ENCODE measurements at places on chromosomes 12 and 14.

- no peak for DNase-seq
Observed at GRCh38 chr12:71725011-71725410, 29.7 kb upstream of the RAB21 start.

DNA sequence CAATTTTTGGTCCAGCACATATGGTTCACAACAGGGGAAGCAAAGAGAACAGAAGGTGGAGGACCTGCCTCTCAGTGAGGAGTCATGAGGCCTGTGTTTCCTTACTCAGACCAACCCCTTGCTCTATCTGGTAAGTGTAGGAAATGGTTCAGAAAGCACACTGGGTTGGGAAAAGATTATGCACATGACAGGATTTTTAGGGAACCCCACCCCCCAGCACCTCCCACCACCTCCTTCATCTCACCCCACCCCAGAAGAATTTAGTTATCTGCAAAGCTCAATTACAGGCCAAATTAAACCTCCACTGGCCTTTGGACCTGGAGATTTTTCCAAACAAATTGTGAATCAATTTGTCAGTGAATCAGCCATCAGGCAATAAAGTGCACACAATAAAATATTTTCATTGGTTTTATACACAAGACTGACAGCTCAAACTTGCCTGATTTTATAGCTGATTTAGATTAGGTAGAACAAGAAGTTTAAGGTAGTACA, 132.8 kb downstream of the DACT1 start:
- no peak for DNase-seq

GRCh38 chr14:49766839-49767238, 1.1 kb upstream of the KLHDC2 start:
- DNase-seq = no peak

- no peak for DNase-seq
Observed at GRCh38 chr12:23548742-23549141, 400.7 kb downstream of the SOX5 start.

DNA sequence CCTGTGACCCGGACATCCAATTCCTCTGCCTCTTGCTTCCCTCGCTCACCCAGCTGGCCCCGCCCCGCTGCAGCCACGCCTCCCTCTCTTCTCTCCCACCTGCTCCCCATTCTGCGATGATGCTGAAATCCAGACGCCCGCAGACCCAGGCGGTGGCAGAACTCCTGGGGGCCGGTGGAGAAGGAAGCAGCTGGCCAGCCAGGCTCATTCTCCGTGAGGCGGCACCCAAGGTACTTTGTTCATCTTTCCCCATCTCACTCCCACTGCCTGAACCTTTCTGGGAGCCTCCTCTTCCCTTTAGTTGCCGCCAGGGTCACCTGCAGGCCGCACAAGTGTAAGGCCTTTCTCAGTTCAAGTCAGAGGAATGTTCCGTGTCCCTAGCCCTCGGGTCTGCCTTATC, 35.7 kb downstream of the FOXN4 start:
- no peak for DNase-seq

GRCh38 chr12:981961-982360, 9.1 kb upstream of the ERC1 start:
- DNase-seq = no peak

- no peak for DNase-seq
Observed at GRCh38 chr12:112347581-112347982, 34.6 kb downstream of the HECTD4 start.

DNA sequence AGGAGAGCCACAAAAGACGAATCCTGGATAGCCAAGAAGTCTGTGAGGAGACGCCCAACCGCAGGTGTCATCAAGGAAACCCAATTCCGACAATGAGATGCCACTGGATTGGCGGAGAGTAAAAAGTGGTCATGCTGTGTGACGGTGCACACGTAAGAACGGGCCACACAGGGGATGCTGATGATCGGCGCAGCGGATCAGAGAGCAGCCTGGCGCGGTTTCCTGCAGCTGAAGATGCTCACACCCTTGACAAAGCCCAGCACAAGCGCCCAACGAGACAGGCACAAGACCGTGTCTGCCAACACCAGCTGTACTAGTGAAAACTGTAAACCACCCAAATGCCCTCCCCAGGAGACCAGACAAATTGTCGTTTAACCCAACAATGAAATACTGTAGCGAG, 55.8 kb downstream of the CCDC85C start:
- DNase-seq = no peak

DNA sequence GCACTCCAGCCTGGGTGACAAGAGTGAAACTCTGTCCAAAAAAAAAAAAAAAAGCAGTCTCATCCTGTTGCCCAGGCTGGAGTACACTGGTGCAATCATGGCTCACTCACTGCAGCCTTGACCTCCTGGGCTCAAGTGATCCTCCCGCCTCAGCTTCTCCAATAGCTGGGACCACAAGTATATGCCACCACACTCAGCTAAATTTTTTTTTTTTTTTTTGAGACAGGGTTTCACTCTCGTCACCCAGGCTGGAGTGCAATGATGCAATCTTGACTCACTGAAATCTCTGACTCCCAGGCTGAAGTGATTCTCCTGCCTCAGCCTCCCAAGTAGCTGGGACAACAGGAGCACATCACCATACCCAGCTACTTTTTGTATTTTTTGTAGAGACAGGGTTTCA, 5.2 kb upstream of the CNPY2 start:
- no peak for DNase-seq

- no peak for DNase-seq
Observed at GRCh38 chr12:103431387-103431786, 64.4 kb downstream of the C12orf42 start.

DNA sequence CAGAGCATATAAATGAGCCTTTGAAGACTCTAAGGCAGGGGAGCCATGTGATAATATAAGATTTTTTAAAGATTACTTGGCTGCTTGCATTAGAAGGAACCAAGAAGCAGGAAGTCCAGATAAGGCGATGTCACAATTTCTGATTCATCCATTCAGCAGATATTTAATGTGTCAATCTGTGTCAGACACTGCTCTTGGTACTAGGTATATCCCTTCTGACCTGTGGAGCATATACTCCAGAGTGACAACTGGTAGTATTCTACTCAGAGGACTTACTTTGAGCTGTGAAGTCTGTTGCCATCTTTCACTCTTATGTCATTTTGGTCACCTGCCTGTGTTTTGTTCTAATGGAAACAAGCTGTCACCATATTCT, 10.7 kb downstream of the EID3 start:
- no peak for DNase-seq

- no peak for DNase-seq
Observed at GRCh38 chr12:3605692-3606091, 114.7 kb downstream of the PRMT8 start.

DNA sequence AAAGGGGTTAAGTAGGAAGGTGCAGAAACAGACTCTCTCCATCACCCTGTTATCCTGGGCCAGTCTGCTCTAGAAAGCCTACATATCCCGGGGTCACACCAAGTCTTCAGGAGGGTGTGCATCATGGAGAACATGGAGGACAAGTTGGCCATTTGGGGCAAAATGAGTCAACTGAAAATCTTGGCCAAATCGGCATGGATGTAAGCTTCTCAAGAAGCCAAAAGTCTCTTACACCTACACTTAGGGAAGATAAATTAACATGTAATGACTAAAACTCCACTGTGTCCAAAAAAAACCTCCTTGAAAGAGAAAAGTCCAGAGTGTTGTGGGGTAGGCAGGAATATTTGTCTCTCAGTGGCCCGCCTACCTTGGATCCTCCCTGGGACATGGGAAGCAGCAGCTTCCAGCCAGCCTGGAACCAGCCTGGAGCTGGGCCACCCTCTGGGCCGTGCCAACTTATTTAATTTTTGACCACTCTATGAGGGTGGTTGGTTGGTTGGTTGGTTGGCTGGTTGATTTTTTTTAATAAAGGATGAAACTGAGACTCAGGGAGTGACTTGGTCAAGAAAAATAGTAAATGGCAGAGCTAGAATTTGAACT, 17.9 kb upstream of the TC2N start:
- no peak for DNase-seq

DNA sequence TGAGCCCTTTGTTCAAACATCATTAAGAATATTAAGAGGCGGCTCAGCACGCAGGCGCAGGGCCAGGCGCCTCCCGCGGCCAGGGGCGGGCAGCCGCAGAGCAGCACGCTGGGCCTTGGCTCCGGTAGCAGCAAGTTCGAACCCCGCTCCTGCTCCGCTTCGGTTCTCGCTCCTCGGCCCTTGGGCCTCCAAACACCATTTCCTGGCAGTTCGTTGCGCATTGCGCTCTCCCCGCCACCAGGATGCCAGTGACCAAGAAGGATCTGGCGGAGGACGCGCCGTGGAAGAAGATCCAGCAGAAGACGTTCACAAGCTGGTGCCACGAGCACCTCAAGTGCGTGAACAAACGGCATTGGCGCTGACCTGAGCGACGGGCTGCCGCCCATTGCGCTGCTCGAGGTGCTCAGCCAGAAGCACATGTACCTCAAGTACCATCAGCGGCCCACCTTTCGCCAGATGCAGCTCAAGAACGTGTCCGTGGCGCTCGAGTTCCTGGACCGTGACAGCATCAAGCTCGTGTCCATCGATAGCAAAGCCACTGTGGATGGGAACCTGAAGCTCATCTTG, 6.9 kb upstream of the ACVRL1 start:
- no peak for DNase-seq

DNA sequence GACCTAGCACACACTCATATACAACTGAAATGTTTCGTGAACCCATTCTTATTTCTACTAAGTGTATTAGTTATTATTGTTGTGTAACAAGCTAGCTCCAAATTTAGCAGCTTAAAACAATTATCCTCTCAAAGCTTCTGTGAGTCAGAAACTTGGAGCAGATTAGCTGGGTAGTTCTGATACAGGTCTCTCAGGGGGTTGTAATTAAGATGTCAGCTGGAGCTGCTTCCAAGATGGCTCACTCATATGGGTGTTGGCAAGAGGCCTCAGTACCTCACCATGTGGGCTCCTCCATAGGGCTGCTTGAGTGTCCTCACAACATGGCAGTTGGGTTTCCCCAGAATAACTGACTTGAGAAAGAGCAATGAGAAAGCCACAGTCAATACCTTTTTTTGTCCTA, 9.8 kb downstream of the GPR135 start:
- no peak for DNase-seq

- no peak for DNase-seq
Observed at GRCh38 chr12:53735556-53735955, 8.3 kb upstream of the CALCOCO1 start.

DNA sequence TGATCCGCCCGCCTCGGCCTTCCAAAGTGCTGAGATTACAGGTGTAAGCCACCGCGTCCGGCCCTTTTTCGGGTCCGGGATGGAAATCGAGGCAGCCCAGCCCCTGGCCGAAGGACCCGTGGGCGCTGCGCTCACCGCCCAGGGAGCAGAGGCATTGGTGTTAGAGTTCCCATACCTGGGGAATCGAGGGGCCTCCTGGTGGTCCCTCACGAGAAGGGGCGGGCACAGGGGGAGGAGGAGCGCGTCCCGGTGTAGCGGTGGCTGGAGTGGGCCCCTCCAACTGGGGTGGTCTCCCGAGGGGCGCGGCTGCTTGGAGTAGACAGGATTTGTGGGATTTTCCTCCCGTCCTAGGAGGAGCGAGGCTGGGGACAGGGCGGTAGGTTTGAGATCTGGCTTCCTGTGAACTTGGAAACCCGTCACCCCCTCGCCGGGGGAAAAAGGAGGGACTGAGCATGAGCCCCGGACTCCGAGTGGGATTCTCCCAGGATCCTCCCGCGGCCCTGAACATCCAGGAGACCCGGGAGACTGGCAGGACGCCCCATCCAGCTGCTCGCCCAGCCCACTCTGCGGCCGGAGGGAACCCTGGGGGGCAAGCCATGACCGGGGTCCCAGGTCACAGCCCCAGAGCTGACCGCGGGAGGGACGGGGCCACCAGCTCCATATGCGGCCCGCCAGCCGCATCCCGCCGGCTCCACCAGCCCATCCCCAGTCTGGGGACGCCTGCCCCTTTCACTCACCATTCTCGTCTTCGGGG, 70.9 kb downstream of the ASCL4 start:
- no peak for DNase-seq

DNA sequence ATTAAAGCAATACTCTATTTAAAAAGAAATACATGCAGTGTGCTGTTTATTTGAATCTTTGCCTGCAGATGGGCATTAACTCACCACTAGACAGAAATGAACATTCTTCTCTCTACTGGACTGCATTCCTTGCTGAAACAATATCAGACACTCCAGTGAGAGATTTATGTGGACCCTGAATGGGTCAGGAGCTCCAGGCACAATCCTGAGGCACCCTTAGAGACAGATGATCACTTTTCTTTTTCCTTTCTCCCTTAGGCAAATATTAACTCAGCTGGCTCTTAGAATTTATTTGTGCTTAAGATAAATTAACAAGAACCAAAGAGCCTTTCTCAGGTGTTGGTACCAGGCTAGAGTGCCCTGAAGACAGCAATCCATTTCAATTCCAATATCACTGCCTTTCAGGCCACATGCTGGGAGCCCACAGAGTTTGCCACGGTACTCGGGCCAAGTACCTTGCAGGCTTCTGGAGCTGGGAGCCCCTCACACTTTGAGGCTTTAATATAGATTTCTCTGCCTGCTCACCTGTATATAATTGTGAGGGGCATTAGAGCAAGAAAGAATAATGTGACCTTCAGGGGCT, 173.0 kb downstream of the EMP1 start:
- no peak for DNase-seq

GRCh38 chr14:77120771-77121743, 20.5 kb downstream of the ZDHHC22 start:
- peak; percentile 90 for DNase-seq

DNA sequence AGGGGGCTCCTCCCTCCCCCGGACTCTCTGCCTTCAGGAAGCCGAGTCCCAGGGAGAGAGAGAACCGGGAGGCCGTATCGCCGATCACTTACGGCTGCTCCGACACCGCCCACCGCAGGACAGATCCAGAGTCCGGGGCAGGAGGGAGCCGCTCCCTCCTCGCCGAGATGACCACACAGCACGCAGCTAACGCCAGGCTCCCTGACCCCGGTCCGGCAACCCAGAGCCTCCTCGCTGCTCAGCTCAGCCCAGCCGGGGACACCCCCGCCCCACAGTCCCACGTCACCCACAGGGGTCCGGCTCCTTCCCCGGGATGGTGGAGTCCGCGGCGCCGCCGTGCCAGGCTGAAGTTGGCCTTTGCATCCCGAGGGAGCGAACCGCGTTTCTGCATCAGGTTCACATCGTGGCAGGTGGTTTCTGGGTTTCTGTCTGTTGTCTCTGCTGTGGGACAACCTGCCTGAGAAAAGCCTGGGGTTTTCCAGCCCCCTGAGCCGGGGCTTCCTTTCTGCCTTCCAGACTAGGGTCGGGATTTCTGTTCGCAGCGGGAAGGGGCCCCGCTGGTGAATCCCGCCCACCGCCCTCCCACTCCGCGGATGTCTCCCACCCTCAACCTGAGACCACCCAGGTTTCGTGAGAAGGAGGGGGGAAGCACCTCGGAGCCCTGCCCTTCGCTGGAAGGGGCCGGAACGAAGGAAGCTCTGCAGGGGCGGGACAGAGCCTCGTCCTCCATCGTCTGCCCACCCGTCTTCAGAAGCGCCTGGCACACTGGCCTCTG, 61.2 kb downstream of the NOC4L start:
- no peak for DNase-seq

DNA sequence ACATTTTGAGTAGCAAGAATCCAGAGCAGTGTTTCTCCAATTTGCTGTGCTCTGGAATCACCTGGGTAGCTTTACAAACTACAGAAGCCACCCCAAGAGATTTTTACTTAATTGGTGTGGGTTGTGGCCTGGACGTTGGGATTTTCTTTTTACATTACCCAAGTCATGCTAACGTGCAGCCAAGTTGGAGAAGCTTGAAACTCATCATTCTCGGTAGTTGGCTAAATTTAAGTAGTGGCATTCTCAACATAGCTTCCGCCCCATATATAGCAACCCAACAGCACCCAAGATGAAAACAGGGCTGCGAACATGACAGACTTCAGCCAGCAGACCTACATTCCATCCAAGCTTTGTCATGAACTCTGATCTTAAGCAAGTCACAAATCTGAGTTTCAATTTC, 25.0 kb downstream of the DAD1 start:
- peak; percentile 92 for DNase-seq

GRCh38 chr14:53441789-53442188, 288.7 kb upstream of the DDHD1 start:
- no peak for DNase-seq

Measured in GM12864 (cell line).